NCI-H1092 (cell line): ENCODE measurements at places on chromosomes 7 and 10.
A peak's percentile ranks its signal among the peaks of the same experiment; 100 is the strongest.

GRCh38 chr10:34078745-34079470 lies 736.2 kb downstream of the PARD3 start:
- DNase-seq, result no peak

- DNase-seq, result no peak
These were observed 953.2 kb downstream of the SORCS3 start for GRCh38 chr10:105594296-105594695.

DNA sequence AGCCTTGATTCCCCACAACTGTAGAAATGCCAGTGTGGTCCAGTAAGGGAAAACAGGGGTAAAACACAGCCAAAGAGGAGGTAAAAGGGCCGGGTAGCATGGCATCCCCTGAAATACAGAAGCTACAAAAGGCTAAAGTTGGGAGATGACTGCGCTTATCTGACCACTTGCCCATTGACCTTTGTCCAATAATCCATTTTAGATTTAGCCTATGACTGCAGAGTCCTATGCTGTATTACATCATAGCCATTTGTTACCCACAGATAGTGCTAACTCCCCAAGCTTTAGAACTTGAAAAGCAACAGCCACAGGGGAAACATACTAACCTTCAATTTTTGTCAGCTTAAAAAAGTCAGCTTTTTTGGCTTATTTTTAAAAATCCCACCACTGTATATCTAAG lies 26.2 kb downstream of the MTPN start:
- no peak for DNase-seq

DNA sequence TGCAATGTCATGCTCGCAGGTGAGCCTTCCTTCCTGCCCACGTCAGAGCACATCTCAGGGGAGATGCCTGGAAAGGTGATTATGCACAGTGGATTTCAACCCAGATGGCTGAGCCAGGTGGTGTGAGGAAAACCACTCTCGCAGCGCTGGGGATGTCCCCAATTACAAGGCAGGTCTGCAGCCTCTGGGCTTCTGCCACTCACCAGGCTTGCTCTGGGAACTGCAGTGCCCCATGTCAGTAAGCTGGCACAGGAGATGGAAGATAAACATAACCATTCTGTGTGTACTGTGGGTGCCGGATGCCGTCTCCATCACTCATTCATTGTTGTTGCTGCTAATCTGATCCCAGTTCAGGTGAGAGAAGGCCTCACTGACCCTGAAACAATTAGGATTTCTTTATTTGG lies 222.9 kb upstream of the PITRM1 start:
- DNase-seq, result peak; percentile 69

DNA sequence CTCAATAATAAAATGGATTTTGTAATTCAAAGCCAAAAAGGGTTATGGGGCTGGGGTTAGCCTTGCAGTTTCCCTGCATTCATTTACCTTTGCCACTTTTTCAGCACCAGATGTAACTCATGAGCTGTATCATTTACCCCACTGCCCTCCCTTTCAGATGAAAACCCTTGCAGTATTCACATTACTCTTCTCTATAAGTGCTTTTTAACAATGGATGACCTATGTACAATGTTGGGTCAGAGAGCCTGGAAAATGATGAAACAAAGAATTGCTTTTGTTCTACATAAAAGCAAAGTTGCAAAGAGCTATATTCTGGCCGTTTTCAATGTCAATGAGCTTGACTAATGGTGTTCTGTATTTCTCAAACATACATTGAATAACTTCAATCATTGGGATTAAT lies 189.7 kb downstream of the TMEM26 start:
- DNase-seq, result no peak

- no peak for DNase-seq
These were observed 382.4 kb downstream of the BBS9 start for GRCh38 chr7:33511778-33512177.

DNA sequence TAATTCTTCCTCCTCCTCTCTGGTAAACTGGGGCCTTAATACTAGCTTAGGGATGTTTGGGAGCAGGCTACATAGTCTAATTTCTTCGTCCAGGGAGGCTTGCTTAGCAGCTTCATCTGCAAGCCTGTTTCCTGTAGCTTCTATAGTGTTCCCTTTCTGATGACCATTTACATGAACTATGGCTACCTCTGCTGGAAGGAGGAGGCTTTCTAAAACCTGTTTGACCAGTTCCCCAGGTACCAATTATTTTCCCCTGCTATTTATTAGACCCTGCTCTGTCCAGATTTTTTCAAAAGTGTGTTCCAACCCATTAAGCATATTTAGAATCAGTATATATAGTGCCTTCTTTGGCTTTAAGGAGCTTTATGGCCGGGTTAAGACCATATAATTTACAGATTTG lies 38.8 kb upstream of the DNAH11 start:
- no peak for DNase-seq

GRCh38 chr10:131746785-131747184 lies 154.0 kb upstream of the PPP2R2D start:
- no peak for DNase-seq

DNA sequence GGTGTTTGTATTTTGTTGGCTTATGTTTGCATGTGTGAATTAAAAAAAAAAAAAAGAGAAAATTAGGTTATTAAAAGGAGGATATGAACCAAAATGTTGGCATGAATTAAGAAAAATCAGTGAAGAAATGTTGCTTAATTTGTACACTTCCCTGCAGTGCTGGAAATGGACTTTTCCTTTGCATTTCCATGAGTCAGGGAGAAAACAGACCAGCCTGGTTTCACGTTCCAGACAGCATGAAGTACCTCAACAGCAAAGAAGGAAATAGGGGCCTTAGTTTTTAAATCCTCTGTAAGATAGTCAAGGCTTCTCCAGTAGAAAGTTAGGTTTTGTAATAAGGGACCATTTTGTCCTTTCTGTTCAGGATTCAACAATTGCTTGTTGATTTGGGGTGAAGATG lies 159.7 kb downstream of the CELF2 start:
- no peak for DNase-seq

DNA sequence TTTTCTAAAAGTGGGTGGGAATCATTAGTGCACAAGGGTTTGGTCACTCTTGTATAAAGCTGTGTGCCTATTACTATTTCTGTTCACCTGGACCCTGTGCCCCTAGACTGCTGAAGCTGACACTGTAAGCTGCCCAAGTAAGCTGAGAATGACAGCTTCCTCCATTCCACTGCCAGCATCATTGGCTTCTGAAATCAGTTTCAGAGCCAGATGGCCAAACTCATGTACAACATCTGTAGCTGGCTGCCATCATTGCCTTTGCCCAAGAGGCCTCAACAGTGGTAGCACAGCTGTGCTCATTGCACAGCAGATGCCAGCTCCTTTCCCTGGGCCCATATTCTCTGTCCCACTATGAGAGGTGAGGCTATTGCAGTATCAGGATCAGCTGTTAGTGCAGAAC lies 165.7 kb downstream of the CPEB3 start:
- no peak for DNase-seq

- DNase-seq, result no peak
These were observed 77.3 kb downstream of the CTBP2 start for GRCh38 chr10:125082881-125083575.

- DNase-seq, result no peak
These were observed 372.4 kb downstream of the SUGCT start for GRCh38 chr7:40507166-40507565.

- no peak for DNase-seq
These were observed 113.7 kb downstream of the CCDC3 start for GRCh38 chr10:12887780-12888179.

GRCh38 chr7:29859524-29860185 lies 53.3 kb downstream of the WIPF3 start:
- no peak for DNase-seq

DNA sequence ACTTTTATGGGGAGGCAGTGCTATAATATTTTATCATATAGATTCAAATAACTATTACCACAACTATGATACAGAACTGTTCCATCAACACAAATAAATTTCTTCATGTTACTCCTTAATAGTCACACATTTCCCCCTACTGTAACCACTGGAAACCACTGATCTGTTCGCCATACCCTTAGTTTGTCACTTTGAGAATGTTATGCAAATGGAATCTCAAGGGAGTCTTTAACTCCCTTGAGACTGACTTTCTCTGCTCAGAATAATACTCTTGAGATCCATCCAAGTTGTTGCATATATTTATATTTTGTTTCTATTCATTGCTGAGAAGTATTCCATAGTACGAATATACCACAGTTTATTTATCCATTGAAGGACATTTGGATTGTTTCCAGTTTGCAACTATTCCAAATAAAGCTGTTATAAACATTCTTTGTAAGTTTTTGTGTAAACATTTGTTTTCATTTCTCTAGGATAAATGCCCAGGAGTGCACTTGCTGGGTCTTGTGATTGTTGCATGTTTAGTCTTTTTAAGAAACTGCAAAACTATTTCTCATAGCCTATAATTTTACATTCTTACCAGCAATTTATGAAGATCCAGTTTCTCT lies 19.7 kb upstream of the PON2 start:
- DNase-seq, result no peak

- no peak for DNase-seq
These were observed 24.5 kb downstream of the CHST15 start for GRCh38 chr10:124068929-124069328.

- DNase-seq, result no peak
These were observed 818.3 kb downstream of the MAGI2 start for GRCh38 chr7:78635026-78635793.

GRCh38 chr7:611281-611810 lies 91.7 kb upstream of the PDGFA start:
- DNase-seq, result no peak

DNA sequence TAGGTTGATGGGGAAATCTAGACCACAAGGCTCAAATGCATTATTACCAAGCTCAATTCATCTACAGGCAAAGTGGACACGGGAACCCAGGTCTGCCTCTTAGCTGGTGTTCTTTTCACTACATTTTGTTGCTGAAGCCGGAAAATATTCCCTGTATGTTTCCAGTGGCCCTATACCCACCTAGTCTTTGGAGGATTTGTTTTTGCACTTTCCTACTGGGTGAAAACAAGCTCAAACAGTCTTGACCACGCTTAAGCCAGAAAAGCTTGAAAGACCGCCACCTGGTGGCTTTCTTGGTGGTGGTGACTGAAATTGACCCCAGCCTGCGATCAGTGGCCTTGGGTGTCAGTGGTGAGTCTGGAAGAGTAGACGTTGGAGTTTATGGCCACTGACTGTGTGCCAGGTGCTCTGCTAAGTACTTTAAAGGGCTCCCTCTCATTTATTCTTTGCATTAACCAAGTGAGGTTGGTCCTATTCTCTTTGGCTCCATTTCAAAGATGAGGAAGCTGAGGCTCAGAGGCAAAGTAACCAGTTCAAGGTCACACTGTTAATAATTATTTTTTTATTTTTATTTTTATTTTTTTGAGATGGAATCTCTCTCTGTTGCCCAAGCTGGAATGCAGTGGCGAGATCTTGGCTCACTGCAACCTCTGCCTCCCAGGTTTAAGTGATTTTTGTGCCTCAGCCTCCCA lies 11.1 kb upstream of the CRTAC1 start:
- peak; percentile 22 for DNase-seq

GRCh38 chr7:36507475-36508440 lies 118.1 kb downstream of the ANLN start:
- no peak for DNase-seq

- DNase-seq, result no peak
These were observed 69.0 kb downstream of the ADD3 start for GRCh38 chr10:110076559-110077318.

DNA sequence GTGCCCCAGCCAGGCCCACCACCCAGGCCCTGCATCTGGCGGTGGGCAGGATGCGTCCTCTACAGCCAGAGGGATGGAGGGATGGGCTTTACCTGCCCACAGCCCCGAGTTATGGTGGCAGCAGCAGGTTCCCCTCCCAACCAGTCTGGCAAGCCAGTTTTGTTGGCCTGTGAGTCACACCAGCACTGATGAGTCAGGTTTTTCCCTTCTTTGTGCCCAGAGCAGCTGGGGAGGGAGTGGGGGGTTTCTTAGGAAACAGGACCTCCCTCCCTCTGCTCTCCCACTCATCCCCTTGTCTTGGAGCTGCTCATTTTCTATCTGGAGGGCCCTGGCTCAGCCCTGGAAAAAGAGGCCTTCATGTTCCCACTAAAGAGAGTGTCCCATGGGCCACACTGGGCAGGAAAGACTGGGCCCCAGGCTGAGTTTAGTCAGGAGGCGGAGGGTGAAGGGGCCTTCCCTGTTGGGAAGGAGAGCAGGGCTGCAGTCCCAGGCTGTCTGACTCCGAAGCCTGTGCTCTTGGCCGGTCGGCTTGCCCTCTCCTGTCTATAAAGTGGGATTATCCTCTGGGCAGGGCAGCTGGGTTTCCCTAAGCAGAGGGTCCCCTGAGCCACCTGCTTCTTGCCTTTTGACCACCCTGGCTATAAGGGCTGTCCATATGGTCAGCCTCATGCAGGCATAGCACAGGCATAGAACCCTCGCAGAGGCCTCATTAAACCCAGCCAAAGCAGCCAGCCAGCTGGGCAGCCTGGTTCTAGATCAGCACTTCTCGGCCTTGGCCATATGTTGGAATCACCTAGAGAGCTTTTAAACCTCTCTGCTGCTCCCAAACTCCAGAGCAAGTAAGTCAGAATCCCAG lies 30.2 kb upstream of the ANKRD2 start:
- DNase-seq, result no peak

DNA sequence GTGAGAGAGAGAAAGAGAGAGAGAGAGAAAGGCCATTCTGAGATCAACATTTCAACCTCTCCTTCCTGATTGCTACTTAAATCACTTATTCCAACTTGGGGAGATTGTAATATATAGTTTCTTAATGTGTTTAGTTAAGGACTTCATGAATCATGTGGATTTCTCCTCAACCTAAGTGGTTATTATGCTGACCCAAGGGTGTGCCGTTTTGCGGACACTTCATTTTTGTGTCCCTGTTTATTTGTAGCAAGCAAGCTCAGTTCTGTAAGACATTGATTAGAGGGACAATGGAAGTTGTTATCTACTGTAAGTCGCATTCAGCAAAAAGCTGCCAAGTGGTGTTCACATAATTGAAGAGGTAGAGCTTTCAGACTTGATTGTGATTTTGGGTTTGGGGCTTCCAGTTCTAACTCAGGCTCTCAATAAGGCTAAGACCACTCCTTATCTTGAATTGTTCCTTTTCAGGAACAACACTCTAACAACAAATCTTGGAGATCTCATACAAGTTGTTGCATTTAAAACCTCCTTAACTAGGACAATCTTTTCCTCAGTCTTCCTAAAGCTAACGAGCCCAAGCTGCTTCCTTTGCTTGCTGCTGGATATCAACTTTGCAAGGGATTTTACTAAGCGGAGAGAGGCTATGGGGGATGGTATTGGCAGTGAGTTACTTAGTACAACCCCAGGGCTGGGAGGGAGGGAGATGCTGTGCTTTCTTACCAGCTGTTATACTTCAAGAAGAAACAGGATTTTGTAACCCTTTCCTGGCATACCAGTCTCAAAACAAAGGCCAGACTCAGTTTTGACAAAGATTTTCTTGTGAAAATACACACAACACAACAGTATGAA lies 19.8 kb upstream of the COL1A2 start:
- no peak for DNase-seq

DNA sequence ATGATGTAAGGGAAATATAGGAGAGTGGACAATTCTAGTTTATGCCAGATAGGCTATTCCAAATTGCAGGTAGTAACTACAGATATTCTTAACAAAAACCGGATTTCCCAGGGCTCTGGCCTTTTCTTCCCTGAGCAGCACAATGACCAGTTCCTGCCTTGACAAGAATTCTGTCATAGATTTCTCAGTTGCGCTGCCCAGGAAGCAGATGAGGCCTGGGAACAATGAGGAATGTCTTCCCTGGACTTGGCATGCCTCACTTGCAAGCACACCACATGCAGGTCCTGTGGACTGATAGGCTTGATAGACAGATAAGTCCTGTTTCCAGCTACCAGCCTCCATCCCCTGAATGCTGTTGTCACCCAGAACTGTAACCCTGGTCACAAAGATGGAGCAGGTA lies 174.5 kb upstream of the PRSS58 start:
- no peak for DNase-seq
